Fibroblast of skin of left quadriceps (primary cell): ENCODE measurements at places on chromosomes 1 and 21.

DNA sequence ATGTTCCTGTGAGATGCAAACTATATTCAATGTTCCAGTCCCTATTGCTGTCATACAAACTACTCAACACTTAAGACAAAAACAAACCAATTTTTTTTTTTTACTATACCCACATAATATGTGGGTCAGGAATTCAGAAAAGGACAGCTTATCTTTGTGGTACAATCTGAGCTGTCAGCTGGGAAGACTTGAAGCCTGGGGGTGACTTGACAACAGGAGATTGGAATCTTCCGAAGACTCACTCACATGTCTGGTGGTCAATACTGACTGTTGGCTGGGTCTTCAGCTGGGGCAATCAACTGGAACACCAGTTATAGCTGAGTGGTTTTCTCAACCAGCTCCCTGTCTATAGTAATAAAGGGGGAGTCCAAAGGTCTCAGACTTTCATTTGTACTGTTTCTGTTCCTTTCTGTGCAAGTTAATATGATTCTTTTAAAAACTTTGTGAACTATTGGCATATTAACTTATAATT lies 81.7 kb upstream of the ATP1B1 start:
- DNase-seq, result no peak

- DNase-seq, result no peak
These were observed 63.7 kb downstream of the MATN1 start for GRCh38 chr1:30659702-30660101.

- DNase-seq, result no peak
These were observed 177.3 kb downstream of the CAMTA1 start for GRCh38 chr1:6962478-6962995.

DNA sequence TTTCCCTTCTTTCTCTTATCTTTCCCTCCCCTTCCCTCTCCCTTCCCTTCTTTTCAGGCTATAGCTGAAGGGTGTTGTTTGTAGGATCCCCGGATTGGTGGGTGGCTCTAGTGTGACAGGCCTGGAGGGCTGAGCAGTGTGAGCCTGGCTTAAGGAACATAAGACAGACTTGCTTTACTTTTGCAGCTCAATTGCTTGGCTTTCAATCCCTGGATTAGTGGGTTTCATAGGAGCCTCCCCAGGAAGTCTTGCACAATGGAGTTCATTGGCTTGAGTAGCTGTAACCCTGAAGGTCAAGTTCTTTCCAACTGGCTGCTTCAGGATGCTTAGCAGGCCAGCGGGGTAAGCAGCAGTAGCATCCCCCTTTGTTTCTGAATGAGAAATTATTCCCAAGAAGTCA lies 126.7 kb downstream of the CAMTA1 start:
- no peak for DNase-seq

GRCh38 chr1:200442537-200443156 lies 32.8 kb upstream of the ZNF281 start:
- DNase-seq, result no peak

GRCh38 chr1:36349241-36349671 lies 25.8 kb upstream of the EVA1B start:
- no peak for DNase-seq

GRCh38 chr1:11463177-11463576 lies 15.8 kb upstream of the DISP3 start:
- no peak for DNase-seq

GRCh38 chr1:212035835-212036605 lies 472 bp downstream of the DTL start:
- no peak for DNase-seq

- peak; percentile 24 for DNase-seq
These were observed 28.1 kb downstream of the PADI4 start for GRCh38 chr1:17335821-17336710.

GRCh38 chr1:240385985-240386978 lies 225.7 kb downstream of the GREM2 start:
- peak; percentile 94 for DNase-seq

DNA sequence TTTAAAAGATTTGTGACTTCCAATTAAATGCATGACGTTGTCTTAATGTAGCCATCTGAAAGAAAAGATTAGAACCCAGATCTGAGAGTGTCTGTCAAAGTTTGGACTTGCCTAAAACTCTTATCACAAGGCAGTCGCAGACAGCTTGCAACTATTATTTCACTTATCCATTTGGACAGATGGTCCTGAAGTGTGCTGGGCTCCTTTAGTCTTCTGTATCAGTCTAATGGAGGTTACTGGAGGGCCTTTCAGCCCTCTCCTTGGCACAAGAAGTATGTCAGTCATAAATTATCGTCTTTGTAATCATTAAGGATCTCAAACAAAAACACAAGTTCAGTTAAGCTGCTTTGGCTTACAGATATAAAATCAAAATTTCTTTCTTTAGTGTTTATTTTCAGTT lies 15.5 kb downstream of the PROX1 start:
- DNase-seq, result no peak

GRCh38 chr21:14591882-14592281 lies 45.8 kb upstream of the SAMSN1 start:
- DNase-seq, result no peak

GRCh38 chr1:208202333-208202995 lies 41.7 kb downstream of the PLXNA2 start:
- DNase-seq, result no peak

DNA sequence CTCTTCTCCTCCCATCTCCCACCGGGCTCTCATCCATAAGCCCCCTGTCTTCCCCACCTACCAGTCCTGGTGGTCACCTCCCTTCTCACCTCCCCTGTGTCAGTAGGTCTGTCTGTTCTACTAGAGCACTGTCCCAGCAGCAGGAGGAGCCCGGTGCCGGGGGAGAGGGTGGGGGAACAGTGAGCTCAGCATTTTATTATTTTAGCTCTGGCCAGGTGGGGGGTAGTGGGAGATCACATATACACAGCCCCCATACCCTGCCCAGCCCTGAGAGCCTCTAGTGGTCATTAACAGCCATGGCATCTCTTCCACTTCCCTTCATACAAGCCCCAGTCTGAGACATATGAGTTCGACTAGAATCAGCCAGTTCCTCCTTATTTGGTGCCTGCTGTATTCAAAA lies at the start of gene TMOD4:
Gene TMOD4, minus strand, starts transcription at position 119 of the 400 bp plus-strand sequence. CDS start 1,106 bp downstream, outside the sequence.
- no peak for DNase-seq

GRCh38 chr1:103416681-103417286 lies 108.7 kb upstream of the RNPC3 start:
- peak; percentile 7 for DNase-seq

- DNase-seq, result no peak
These were observed 297.4 kb downstream of the TM2D1 start for GRCh38 chr1:61427510-61427909.

- no peak for DNase-seq
These were observed 48.9 kb upstream of the PTGFR start for GRCh38 chr1:78441921-78442320.
